Activated CD4-positive, alpha-beta T cell treated with anti-CD3 and anti-CD28 coated beads, Interleukin-2, amount 10 ng/mL, durations not matched to agents 7 days and 5 days (primary cell): ENCODE measurements at places on chromosomes 13 and 19. TPM values are rescaled to one million over a fixed set of nuclear protein-coding genes. Genes with fewer than 3 reads are reported as not detected.

FGF21 gene
- total RNA-seq, result not detected

WTIP gene
- 1.0 TPM for total RNA-seq

KCNK6 gene
- total RNA-seq, result 12.6 TPM

TPTE2 gene
- 0.17 TPM for total RNA-seq

CPAMD8 gene
- total RNA-seq, result 0.60 TPM

RAB3A gene
- 4.0 TPM for total RNA-seq

AMH gene
- 5.2 TPM for total RNA-seq

MRPL57 gene
- 18.7 TPM for total RNA-seq
